NCI-H1417 treated with DMSO at 0.1 percent for 48 hours (cell line): ENCODE measurements at places on chromosomes 3 and 15.

- no peak for DNase-seq
Measured at GRCh38 chr3:58575971-58576652, 1.1 kb downstream of the FAM107A start.

DNA sequence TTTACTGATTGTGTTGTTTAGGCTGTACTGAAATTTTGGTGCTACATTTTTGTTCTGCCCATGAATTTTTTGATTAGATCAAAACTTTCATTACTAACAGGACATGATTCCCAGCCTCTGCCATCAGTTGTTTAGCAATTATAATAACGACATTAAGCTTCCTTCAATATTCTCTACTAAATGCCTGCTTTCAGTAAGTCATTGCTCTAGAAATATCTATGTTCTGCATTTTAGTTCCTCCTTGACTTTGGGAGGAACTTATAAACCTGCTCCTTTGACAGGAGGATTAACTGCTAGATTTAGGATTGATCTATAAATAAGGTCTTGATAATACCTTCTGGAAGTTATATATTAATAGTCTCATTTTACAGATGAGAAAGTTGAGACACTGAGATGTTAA, 269.1 kb downstream of the RAP2B start:
- no peak for DNase-seq

GRCh38 chr3:144771381-144771870, 799.8 kb downstream of the DIPK2A start:
- DNase-seq, result no peak

- no peak for DNase-seq
Measured at GRCh38 chr15:89328398-89329254, 6.0 kb downstream of the POLG start.

- no peak for DNase-seq
Measured at GRCh38 chr3:63864008-63864964, 619 bp downstream of the ATXN7 start.

GRCh38 chr3:114480442-114480841, 186.6 kb downstream of the TIGIT start:
- no peak for DNase-seq

- no peak for DNase-seq
Measured at GRCh38 chr3:16587047-16587680, 18.1 kb downstream of the DAZL start.

DNA sequence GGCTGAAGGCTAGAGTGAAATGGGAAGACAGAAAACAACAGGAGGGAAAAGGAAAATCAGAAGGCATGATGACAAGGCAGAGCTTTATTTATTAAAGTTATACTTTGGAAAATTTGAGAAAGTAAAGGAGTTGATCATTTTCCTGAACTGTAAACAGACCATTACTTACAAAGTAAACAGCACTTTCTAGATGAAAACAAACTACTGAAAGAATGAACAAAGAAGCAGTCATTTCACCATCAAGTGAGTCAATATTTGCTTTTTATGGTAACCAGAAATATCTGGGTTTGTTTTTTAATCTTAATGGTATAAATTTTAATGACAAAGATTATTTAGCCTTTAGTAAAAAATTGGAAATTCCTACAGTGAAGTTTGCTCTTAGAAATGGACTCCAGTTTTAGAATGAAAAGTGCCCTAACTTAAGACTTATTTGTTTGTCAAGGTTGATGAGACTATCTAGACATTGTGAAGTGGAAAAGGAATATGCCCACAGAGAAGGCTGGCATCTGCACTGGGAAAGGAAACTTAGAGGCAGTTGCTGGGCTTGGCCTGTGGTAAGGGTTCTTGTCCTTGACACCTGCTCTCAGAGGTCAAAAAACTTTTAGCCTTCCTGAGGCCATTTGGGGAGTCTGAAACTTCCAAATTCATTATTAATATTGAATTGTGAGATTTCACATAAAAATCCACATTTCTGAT, 47.2 kb downstream of the SPTSSB start:
- DNase-seq, result no peak

DNA sequence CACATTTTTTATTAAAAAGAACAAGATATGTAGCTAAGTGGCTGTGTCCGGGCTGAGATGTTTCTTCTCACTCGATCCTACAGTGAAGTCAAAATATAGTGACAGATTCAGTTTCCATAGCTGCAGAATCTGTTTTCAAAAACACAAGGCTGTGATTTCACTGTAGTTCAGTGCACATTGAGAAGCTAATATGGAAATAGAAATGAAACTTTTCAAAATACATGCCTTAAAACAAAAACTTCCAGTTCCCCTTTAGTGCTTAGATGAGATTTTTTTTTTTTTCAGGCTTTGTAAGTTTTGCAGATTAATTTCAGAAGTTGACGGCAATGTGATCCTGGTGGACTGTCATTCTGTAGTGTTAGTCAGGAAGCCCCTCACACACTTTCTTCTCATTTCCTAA, 23.8 kb upstream of the TRAK1 start:
- DNase-seq, result no peak

- DNase-seq, result no peak
Measured at GRCh38 chr3:170044795-170045244, 7.0 kb downstream of the GPR160 start.

DNA sequence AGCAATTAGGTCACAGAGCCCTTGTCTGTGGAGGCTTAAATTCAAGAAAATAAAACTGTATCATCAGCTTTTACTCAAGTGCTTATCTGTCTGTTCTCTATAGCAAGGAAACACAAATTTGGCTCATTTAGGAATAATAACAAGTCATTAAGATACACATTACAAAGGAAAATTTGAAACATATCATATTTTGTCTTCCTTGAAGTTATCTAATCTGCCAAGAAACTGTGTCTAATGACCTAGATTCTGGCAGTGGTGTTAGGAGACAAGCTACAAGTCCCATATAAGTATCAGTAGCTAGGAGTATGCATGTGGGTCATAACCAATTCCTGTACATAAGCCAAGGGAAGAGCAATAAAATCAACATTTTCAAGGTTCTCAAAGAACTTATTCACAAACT, 108.2 kb upstream of the SETMAR start:
- DNase-seq, result no peak
